ENCODE measurements at places on chromosomes 4 and X. TPM values are rescaled to one million over a fixed set of nuclear protein-coding genes. Genes with fewer than 3 reads are reported as not detected.

GRCh38 chr4:47615385-47615784, 130.3 kb downstream of the ATP10D start:
- H3K27me3 ChIP-seq = no peaks in the 10 kb centered on the region
- H3K4me3 ChIP-seq = no peak overlapping the region
- DNase-seq = no peak
- no peaks in the 10 kb centered on the region for H3K36me3 ChIP-seq
- no peak overlapping the region for H3K27ac ChIP-seq
- H3K4me1 ChIP-seq = no peaks in the 10 kb centered on the region

DNA sequence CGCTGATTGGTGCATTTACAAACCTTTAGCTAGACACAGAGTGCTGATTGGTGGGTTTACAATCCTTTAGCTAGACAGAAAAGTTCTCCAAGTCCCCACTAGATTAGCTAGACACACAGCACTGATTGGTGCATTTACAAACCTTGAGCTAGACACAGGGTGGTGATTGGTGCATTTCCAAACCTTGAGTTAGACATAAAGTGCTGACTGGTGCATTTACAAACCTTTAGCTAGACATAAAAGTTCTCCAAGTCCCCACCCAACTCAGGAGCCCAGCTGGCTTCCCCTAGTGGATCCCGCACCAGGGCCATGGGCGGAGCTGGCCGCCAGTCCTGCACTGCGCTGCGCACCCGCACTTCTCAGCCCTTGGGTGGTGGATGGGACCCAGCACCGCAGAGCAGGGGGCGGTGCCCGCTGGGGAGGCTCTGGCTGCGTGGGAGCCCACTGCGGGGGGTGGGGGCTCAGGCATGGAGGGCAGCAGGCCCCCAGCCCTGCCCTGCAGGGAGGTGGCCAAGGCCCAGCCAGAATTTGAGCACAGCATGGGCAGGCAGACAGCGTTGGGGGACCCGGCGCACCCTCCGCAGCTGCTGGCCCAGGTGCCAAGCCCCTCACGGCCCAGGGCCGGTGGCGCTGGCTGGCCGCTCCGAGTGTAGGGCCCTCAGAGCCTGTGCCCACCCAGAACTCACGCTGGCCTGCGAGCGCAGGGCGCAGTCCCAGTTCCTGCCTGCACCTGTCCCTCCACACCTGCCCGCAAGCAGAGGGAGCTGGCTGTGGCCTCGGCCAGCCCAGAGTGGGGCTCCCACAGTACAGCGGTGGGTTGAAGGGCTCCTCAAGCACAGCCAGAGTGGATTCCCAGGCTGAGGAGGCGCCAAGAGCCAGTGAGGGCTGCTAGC, 608.9 kb upstream of the LCORL start:
- no peak overlapping the region for H3K27ac ChIP-seq
- no peak for DNase-seq
- H3K4me3 ChIP-seq = no peak overlapping the region
- no peaks in the 10 kb centered on the region for H3K4me1 ChIP-seq
- no peaks in the 10 kb centered on the region for H3K27me3 ChIP-seq

GAGE1 gene
- not detected for polyA plus RNA-seq

H2BW2 gene
- polyA plus RNA-seq = not detected

NHS gene
- polyA plus RNA-seq = 6.6 TPM

Data from large intestine (tissue), 12 donors.